ENCODE measurements at places on chromosomes 7 and 10.

GRCh38 chr7:25663877-25664276, 435.6 kb upstream of the NPVF start:
- DNase-seq: no peak

DNA sequence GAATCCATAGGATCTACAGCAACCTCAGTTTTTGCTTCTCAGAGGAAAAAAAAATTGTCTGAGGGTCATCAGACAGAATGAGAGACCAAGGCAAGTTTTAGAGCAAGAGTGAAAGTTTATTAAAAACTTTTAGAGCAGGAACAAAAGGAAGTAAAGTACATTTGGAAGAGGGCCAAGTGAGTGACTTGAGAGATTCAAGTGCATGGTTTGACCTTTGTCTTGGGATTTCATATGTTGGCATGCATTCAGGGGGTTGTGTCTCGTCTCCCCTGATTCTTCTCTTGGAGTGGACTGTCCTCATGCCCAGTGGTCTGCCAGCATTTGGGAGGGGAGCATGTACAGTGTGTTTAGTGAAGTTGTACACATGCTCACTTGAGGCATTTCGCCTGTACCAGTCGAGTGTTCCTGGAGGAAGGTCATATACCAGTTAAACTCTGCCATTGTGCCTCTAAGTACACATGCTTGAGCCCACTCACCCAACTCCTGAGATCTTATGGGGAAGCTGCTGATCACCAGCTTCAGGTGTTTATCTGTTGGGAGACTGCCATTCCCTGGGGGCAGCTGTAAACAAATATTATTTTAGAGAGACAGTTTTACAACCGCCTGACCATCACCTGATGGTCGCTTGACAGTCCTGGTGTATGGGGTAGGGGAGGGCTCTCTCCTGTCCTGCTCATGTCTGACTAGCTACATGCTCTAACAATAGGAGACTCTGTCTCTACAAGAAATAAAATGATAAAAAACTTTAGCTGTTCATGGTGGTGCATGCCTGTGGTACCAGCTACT, 109.4 kb downstream of the EEPD1 start:
- DNase-seq: no peak

DNA sequence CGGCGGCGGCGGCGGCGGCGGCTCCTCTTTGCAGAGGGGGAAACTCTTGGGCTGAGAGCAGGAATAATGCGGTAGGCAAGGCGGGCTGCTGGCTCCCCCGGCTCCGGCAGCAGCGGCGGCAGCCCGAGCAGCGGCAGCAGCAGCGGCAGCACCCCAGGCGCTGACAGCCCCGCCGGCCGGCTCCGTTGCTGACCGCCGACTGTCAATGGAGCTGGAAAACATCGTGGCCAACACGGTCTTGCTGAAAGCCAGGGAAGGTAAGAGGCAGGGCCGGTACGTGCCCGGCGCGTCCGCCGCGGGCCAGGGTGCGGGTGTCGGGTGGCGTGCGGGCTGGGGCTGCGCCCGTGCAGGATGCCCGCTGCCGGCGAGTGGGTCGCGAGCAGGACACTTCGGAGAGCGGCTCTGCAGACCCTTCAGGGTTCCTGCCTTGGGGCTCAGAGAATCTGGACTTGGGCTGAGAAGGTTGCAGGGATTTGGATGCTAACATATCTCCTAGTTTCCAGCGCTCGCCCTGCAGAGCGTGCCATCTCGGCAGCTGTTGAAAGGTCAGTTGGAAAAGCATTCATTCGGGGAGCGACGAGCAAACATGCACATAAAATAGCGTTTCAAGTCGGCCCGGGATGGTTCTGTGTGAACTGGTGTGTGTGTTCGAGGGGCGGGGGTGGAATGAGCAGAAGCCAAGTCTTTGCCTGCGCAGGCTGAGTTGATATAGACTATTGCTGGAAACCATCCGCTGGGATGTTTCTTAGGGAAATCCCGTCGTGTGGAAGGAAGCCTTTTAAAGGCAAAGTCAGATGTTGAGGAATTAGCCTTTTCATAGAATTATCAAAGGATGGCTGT, 562 bp downstream of the GRK5 start:
- peak; percentile 58 for DNase-seq

DNA sequence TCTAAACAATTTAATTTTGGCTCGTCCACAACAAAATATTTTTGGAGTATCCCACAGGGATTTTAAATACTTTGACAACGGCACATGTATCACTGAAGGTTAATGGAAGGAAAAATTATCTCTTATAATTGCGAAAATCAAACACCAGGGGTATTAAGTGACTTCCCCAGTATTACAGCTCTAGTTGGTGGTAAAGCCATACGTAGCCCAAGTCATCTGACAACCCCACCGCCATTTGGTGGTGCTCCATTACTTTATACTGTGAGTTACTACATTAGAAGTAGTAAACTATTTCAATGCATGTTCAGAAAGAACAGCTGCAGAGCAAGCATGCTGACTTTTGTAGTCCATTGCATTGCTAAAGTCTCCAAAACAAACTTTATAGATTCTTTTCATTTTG, 179.7 kb downstream of the HGF start:
- DNase-seq: no peak

- DNase-seq: peak; percentile 87
These were observed 26.0 kb downstream of the LEP start for GRCh38 chr7:128266883-128267594.

- no peak for DNase-seq
These were observed 228.7 kb upstream of the KLF6 start for GRCh38 chr10:4013651-4014121.

GRCh38 chr7:143047326-143047725, 4.8 kb upstream of the OR6V1 start:
- no peak for DNase-seq

GRCh38 chr7:26850193-26850651, 14.2 kb downstream of the SKAP2 start:
- peak; percentile 15 for DNase-seq

DNA sequence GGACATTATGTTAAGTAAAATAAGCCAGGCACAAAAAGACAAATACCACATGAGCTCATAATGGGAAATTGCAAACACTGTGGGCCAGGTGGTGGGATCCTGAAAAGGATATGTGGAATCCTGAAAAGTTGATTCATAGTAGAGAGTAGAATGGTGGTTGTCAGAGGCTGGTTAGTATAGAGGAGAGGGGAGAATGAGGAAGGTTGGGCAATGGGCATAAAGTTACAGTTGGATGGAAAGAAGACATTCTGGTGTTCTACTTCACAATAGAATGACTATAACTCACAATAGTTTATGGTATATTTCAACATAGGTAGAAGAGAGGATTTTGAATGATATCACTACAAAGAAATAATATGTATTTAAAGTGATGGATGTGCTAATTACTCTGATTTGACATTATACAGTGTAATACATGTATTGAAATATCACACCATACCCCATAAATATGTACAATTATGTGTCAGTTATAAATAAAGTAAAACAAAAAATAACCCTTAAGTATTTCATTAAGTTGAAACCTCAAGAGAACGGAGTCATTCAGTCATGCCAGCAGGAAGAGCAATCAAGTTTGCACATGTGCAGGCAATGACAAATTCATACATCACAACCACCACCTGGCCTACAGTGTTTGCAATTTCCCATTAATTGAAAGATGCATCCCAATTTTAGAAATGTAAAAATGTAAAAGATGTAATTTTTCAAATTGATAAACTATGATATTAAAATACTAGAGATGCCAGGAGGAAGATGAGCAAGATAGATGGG, 156.7 kb downstream of the MAGI2 start:
- peak; percentile 86 for DNase-seq

- DNase-seq: peak; percentile 81
These were observed 1013.1 kb downstream of the KCNMA1 start for GRCh38 chr10:76624470-76624869.

DNA sequence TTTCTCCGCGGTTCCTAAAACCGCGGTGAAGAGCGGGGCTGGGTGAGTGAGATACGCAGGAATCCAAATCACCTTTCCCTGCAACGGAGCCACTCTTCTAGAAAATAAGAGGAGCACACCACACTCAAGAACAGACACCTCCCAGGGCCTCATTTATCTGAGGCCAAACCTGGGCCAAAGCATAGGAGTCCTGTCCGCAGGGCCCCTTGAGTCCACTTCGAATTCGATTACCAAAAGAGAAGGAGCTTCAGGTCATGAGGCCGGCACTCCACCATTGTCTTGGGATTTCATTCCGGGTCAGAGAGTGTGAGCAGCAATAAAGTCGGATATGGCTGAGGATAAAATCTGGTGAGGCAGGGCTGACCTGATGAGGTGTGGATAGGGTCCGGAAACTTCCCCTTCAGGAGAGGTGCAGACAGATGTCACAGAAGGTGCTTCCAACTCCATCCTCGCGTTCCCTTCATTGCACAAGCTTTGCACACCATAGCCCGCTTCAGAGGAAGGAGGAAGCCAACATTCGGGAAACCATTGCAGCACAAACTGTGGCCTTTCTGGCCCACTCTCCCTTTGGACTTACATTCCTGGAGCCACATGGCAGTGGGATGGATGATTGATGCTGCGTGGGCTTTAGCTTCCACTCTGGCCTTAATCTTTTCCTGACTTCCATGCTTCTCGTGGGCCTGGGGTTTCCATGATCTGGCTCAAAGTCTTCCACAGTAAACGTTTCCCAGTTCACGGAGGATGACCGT, 27.2 kb upstream of the ZNF273 start:
- no peak for DNase-seq

- no peak for DNase-seq
These were observed 723.5 kb upstream of the POM121L12 start for GRCh38 chr7:52311886-52312285.

GRCh38 chr10:124705381-124705740, 38.8 kb downstream of the FAM53B start:
- DNase-seq: no peak

DNA sequence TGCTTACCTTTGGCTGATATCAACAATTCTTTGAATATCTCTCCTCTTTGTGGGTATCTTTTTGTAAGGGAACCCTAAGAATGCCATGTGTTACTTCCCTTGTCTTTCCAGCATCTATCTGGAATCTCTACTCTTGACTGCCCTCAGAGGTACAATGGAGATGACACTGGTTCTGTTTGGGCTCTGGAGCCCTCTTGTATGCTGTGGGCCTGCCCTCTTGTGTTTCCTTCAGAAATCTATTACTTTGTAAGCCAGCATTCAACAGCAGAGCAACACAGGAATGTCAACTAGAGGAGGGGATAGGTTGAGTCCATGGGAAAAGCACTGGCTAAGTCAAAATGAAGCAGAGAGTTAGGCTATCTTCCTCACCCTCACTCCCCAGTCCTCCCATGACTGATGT, 142.3 kb downstream of the XPNPEP1 start:
- no peak for DNase-seq

DNA sequence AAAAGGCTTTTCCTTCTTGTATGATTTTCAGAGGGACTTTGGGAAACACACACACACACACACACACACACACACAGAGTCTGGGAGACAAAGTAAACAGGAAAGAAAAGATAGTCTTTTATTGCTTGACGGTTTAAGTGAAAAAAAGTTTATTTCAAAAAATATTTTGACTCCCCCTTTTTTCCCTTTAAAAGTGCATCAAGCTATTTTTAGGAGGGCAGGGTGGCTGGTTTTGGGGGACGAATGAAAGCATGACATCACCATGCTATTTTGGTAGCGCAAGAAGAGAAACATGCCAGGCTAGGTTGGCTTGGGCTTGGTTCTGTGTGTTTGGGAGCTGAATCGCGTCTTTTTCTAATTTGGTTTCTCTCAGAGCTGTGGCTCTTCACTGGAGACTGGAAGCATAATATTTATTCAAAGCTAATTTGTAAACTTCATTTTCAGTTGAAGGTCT, 129.2 kb downstream of the BAMBI start:
- no peak for DNase-seq

- no peak for DNase-seq
These were observed 164.6 kb upstream of the TNS3 start for GRCh38 chr7:47746468-47746867.

DNA sequence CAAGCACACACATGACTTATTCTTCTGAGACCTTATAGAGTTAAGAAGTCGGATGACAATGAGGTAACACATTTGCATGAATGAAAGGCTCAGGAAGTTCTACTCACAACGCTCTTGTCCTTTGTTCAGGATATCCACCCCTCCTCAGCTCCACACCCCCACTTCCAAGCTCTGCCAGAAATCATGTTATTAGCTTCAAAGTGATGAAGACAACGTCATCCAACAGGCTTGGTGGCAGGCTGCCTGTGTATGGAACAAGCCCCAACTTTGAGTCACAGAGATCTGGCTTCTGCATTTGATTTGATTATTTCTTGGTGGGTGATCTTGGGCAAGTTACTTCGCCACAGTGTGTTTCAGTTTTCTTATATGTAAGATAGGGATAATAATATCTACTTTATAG, 12.4 kb upstream of the BMPER start:
- peak; percentile 17 for DNase-seq

DNA sequence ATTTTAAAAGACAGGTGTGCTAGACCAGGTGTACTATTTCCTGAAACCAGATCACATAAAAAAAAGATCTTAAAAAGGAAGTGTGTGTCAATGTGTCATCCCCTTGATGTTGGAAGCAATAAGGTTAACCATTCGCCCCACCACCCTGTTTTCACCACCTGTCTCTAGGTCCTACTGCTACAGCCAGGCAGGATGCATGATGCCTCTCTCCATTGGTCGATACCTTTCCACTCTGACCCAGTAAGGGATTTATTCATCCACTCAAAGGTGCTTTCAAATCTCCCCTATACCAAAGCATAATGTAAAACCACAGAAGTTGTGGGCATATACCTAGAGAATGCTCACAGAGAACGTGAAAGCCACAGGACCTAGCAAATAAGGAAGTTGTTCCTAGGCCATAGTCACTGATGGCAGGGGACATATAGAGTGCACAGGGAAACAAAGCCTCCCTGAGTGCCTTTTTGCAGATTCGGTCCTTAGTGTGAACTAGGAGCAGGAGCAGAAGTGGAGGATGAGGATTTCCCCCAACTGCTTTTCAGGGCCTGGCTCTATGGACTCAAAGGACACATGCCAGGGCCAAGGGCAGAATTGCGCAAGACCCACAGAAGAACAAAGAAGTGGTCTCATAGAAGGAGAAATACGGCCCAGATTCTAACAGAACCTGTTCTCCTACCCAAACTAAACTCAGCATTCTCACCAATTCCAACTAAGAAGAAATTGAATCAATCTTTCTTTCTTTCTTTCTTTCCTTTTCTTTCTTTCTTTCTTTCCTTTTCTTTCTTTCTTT, 631.5 kb upstream of the NRP1 start:
- no peak for DNase-seq

DNA sequence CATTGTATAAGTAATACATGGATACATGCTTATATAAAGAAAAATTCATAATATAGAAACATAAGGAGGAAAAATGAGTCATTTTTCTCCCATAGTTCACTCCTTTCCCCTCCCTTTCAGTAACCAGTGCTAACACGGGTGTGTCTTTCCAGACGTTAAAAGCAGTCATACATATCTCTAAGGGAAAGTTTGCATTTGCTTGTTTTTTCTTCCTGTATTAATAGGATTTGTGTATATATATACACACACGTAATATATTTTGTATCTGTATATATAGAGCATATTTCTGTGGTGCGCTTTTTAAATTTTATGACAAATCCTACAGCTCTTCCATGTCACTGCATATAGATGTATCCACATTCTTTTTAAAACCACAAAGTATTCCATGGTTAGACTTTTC, 78.8 kb downstream of the RALA start:
- DNase-seq: peak; percentile 52

All from epithelial cell of esophagus (primary cell).